ENCODE measurements at places on chromosomes 5 and 9.

DNA sequence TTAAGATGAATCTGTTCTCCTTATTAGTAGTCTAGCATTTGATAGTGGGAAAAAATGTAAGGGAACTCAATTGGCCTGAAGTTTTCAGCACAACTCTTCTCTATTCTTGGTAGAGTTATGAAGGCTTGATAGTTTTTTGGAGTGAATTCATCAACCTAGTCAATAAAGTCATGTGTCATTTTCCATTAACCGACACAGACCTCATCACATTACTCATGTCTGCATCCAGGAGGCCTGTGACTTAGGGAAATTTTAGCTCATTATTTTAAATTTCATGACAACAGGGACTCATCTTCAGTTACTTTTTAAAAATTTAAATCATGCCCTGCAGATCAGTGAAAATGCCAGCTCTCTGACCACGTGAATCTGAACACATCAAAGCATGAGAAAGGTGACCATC, 63.3 kb downstream of the ADAMTS16 start:
- no peak for DNase-seq

DNA sequence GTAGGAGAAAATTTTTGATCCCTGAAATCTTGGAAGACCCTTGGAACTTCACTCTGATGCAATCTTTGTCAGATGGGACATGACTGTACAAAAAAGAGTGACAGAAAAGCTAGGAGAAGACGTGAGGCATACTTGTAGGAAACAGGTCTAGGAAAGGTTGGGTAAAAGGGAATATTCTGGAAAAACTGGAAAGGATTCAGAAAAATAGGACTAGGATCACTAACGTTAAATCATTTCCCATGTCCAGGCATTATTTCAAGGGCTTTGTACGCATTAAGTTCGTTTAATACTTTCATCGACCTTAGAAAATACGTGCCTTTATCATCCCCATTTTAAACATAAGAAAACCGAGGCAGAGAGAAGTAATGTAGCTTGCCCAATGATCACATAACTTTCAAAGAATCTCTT, 2.9 kb downstream of the ALDH1A1 start:
- no peak for DNase-seq

DNA sequence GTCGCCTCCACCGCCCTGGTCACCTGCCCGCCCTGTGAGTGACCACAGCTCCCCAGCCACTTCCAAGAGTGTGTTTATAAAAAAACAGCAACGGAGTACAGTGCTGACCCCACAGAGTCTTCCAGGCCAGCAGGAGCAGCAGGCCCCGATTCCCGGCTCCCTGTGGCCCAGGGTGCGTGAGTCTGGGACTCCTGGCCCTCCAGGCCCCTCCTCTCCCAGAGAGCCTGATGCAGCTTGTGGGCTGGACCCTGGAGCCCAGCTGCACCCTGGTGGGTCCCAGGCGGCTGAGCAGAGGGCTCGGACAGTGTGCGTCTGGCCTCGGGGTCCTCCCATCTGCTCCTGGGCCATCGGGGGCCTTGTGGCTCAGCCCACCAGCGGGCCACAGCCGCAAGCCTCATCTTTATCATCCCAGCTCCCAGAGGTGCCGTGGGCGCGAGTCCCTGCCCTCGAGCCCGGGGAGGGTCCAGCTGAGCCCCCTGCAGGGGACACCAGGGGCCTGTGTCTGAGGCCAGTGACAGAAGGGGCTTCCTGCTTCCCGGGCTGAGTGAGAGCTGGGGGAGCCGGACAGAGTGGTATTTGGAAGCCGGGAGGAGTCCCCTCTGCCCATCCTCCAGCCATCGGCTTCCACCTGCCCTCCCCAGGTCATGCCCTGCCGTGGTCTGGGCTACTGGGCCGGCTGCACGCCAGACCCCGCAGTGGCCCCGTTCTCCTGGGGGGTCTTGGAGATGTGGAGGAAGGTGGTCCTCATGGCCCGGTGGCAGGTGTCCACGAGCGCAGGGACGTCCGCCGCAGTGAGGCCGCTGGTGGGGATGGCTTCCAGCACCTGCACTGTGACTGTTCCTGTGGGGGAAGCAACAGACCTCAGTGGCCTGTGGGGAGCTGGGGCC, 10.6 kb downstream of the EGFL7 start:
- DNase-seq = no peak

GRCh38 chr5:79236970-79237739, 1.2 kb downstream of the JMY start:
- peak; percentile 34 for DNase-seq

DNA sequence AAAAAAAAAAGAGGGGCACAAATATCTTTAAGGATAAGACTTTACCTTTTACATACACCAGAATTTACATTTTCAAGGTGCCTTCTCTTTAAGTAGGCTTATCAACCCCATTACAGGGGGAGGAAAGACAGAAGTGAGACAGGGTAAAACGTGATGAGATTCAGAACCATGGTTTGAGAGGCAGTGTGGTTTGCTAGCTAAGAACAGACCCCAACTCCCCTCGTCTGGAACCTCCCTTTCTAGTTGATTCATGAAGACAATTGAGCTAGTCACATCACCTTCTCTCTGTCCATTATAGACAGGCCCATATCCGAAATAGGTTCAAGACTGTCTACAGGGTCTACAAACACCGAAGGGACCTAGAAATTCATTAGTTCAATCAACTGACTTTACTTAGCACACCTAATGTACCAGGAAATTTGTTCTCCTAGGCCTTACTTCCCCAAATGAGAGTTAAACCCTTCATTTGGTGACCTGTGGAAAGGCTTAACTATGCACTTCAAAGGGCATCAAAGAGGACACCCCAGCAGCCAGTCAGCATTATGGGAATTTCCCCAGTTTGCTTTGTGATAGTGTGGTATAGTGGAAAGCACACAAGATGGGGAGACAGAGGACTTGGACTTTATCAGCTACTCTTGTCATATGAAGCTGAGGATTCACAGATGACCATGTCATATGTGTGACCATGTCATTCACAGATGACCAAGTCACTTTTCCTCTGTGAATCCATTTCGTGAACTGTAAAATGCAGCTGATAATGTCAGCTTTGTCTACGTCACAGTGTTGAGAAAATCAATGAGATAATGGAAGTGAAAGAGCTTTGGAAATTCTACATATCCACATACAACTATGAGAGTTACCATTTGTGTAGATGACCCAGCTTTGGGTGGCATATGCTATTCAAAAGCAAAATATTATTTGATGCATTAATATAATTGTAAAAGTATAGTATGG, 40.2 kb upstream of the CYFIP2 start:
- DNase-seq = peak; percentile 60

DNA sequence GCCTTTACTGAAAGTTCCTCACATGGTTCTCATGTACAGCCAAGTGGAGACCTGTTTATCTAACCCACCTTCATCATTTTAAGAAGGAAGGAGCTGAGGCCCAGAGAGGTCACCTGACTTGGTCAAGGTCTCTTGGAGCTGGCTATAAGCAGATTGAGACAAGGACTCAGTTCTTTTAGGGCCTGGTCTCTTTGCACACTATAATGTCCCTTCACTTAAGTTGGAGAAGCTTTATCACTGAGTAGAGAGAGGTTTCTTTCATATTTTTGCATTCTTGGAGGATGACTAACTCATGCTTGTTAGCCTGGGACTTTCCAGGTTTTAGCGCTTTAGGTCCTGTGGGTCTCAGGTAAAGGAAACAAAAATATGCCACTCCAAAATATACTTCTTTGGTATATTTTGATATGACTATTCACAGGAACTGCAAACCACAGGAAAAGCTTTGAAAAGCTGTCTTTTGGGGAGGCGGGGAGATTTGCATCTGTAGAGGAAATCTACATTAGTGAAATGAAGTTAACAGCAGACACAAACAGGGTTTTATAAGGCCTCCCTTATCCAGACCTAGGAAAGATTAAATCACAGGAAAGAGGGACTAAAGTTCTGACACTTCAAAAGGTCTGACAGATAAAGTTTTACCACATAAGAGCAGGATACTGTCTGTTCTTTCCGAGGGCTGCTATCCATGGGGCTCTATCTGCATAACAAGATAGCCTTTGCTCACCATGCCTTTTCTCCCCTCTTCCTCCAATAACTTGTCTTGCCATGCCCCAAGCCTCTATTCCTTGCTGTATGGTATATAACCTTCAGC, 95.8 kb upstream of the ANKRD55 start:
- peak; percentile 73 for DNase-seq

- no peak for DNase-seq
These were observed 516 bp downstream of the MRPL41 start for GRCh38 chr9:137552022-137552768.

GRCh38 chr5:56172241-56172640, 60.9 kb downstream of the ANKRD55 start:
- DNase-seq = no peak

- no peak for DNase-seq
These were observed 66.9 kb downstream of the TMC1 start for GRCh38 chr9:72588336-72588735.

DNA sequence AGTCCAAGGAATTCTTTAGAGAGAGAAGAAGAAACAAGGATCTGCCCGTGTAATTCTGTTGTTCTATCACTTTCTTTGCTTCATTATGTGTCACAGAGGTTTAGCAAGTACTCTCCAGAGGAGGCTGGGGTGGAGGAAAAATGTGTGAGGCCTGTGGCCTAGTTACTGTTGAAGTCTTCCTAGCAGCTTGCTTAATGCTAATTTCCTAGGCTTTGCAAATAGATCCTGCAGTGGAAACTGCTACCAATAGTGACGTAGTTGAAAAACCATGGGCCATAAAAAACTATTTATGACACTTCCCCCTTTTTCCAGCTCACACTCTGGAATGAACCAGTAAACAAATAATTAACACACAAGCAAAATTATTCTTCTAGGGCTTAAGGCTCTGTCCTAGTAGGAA, 27.0 kb upstream of the C9orf72 start:
- no peak for DNase-seq

DNA sequence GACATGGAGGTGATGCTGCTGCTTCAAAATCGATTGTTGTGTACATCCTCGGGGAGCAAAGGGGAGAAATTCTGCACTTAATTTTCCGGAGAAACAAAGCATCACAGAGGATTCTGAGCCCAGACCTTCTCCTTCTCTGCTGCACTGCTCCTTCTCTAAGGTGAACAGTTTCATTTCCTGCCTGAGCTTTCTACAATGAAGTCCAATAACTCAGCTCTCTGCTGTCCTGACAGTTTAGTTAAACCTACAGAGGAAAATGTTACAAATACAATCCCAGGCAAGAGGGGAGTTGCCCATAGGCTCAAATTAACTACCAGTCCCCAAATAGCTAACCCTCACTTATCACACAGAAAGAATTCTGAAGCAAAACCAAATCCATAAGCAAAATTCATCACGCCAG, 206.3 kb downstream of the EFNA5 start:
- no peak for DNase-seq

DNA sequence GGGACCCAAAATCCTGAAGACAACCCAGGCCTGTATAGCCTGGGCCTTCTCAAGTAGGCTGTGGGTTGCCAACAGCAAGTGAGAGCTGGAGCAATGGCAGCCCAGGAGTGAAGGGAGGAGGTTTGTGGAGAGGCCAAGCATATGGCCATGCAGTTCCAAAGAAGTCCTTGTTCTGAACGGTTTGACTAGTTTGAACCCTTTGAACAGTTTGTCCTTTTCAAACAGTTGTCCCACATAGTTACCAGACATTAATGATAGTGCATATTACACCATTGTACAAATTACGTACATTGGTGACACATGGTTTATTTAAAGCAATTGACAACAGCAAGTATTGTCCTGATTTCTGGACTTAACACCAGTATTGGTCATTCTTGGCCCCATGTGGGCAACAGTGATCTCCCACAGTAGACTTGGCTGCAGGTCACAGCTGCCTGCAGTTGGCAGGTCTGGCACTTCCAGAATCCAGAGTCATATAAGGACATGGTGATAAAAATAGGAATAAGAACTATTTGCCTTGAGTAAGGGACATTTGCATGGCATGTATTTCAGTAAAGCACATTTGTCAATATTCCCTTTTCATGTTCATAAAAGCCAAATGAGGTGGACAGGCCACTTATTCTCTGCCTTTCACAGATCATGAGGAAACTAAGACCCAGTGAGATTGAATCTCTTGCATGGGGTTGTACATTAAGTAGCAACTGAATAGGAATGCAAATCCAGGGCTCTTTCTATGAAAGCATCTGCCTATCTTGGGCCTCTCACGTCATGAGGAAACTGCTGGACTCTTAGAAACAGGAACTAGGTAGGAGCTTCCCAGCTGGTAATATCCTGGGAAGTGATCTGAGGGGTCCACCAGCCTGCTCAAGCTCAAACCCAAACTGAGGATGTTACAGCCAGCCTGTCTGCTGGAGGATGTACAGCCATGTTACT, 30.3 kb downstream of the SLC25A48 start:
- DNase-seq = no peak

- DNase-seq = no peak
These were observed 20.2 kb downstream of the TTC33 start for GRCh38 chr5:40735609-40736008.
